ENCODE measurements at places on chromosomes 5 and 9.

DNA sequence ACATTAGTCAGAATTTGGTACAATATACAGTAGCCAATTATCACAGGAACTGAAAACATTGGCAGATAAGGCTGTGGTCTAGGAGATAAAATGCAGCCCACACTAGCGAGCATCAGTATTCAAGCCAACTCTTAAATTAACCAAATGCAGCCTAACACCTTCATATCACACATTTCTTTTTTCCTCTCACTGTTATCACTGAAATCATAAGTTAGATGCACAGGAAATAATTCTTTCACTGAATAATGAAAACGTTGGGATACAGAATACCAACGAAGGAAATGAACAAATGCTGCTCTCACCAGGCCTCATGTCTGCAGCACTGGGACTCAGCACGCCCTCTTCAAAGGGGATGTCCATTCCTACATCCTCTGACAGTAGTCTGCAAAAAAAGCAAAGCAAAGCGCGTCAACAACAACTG lies 109.1 kb upstream of the PCA3 start:
- no peak for DNase-seq

GRCh38 chr5:113282472-113282871 lies 152.3 kb downstream of the TSSK1B start:
- DNase-seq: no peak

DNA sequence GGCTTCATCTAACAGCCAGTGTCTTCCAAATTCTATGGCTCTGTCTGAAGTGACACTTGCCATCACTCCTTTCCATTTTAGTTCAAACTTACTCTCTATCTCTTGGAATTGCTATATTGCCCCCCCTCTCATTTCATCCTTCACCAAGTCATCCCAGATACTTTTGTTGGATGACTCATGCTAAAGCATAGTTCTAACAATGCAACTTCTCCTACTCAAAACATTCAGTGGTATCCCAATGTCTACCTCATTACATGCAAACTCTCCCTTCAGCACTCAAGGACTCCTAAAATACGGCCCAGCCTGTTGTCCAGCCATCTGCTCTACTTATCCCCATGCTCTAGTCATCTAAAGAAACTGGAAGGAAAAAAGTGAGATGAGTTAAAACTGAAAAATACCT lies 171.6 kb downstream of the RASEF start:
- DNase-seq: no peak

DNA sequence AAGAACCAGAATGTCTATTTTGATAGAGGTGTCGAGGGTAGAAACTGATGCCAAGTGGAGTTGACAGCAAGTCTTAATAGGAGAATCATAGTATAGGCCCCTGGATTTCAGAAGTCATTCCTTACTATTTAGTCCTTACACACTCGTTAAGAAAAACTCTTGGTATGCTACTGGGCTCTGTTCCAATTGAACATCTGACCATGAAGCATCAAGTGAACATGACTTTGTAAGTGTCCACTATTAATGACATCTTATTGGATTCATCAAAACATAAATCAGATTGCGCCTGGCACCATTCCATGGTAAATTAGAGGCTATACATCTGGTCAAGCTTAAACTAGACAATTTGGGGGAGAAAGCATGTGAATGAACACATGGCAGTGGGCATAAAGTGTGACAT lies 1056.5 kb upstream of the EDIL3 start:
- DNase-seq: no peak

- DNase-seq: no peak
Observed at GRCh38 chr5:61332358-61332749, 296 bp downstream of the ZSWIM6 start.

GRCh38 chr5:169636477-169637084 lies 494 bp upstream of the DOCK2 start:
- no peak for DNase-seq

DNA sequence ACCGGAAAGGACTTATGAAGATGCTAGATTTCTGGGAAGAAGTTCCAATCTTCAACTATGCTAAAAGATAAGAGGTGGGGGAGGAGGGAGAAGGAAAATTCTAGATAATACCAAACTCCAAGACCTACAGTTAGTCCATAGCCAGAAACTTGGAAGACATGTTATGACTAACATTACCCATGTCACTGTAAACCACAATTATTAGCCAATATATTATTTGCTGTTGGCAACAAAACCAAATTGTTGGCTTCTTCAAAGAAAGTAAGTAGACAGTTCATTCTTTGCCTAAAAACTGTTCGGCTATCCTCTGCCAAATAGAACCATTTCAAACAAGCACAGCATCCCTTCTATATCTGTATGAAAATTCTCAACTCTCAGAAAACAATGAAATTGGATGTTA lies 25.1 kb downstream of the PRLR start:
- DNase-seq: no peak

- DNase-seq: no peak
Observed at GRCh38 chr5:147748590-147748989, 33.9 kb downstream of the JAKMIP2 start.

- DNase-seq: no peak
Observed at GRCh38 chr9:69243116-69243515, 69.0 kb downstream of the TJP2 start.

- DNase-seq: no peak
Observed at GRCh38 chr5:154534457-154535050, 56.5 kb upstream of the HAND1 start.

DNA sequence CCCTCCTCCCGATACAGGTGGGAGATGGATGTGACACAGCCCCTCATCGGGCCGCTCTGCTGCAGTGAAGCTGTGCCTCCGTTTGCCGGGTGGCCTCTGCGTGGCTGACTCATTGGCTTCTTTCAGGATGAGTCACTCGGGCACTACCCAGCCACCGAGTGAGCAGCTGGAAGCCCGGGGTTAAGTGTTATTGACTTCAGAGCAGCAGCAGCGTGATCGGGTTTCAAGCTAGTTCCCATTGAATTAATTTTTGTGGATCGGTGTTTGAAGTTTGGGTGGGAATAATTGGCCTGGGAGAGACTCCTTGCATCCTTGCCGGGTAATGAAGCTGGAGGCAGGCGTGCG lies 266.4 kb upstream of the IRX4 start:
- no peak for DNase-seq

DNA sequence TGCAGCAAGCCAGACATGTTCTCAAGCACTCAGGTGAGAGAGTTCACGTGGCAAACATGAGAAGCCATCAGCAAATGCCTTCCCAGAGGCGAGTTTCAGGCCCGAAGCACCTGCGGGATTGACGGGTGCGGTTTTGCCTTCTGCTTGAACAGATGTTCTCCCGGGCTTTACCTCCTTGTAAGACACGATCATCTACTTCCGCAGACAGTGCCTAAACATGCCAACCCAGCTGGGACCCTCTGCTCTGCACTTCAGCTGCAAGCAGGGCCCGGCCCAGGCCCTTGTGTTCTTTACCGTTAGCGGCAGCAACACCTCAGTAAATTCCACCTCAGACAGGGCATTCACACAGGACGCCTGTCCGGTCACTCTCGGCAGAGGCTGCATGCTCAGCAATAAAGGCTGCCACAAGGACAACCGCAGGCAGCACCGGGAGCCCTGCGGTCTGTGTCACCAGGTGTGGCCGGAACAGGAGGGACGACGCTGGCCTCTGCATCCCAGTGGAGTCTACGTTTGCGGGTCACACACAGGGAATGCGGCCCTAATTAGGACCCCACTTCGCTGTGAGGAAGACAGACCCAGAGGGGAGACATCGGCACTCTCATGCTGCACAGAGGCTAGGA lies 139.6 kb downstream of the ROR2 start:
- no peak for DNase-seq

DNA sequence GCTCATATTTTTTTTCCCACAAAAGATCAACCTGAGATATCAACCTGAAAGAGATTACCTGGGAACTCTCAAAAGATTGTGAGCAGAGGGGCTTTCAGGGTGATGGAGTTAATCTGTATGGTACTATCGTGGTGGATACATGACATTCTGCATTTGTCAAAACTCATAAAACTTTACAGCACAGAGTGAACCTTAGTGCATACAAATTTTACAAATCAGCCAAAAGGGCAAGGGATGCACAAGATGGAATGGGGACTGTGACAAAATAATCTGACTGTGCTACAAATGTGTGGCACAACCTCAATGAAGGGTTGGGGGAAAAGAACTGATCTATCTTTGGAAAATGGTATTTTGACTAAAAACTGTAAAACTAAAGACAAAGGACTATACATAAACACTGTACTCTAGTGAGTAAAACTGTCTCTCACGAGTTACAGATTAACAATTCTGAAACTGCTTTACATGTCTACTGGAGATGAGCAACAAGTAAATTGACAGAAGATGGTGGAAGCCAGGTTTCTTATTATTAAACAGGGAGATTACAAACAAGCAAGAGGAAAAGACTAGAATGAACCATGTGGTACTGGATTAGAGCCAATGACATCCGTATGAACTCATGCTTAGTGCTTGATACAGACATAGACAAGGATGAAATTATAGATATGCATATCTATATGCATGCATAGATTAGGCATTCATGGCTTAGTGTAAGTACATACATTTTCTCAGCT lies 24.8 kb upstream of the RLN1 start:
- DNase-seq: no peak

DNA sequence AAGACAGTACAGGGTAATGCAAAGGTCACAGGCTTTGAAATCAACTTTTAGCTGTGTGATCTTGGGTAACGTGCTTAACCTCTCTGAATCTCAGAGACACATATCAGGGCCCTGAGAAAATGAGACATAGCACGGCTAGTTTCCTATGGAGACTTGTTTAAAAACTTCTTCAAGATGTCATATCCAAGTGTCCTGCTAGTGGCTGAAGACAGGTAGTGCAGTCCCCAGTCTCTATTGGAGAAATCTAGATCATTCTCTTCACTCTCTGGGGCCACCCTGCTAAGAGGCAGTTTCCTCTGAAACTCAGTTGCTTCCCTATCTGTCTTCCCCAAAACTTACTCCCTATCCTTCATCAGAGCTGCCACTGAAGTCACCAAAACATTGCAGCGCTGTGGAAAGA lies 30.3 kb upstream of the GRXCR2 start:
- DNase-seq: no peak

DNA sequence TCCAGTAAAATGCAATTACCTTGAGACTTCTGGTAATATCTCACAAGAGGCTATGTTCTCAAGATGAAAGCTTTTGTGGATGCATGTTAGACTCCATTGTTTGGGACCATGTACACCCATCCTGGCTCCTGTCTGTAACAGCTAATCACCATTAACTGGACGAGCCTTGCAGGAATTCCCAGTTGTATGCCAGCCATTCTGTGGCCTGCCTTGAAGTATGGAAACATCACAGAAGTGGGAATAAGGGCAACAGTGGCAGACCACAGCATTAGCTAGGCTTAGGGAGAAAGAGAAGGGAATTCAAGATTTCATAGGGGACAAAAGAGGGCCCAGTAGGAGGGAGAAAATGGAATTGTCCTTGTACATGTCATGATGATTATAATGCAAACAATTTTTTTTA lies 79.0 kb downstream of the RORB start:
- DNase-seq: no peak

DNA sequence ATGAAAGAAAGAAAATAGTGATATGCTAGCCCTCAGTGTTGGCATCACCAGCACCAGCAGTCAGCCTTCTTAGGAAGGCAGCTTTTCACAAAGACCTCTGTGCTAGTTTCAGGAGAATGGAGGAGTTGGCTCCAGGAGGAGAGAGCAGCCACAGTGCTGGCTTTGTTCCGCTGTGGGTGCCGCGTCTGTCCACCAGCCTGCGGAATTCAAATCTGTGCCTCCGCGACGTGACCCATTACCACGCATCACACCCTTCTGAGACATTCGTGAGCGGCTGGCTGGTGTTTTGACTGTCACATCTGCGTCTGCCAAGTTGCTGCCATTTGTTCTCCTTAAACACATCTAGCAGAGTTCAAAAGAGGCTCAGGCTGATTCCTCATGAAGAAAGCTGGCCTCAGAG lies 34.4 kb downstream of the SNX18 start:
- no peak for DNase-seq

DNA sequence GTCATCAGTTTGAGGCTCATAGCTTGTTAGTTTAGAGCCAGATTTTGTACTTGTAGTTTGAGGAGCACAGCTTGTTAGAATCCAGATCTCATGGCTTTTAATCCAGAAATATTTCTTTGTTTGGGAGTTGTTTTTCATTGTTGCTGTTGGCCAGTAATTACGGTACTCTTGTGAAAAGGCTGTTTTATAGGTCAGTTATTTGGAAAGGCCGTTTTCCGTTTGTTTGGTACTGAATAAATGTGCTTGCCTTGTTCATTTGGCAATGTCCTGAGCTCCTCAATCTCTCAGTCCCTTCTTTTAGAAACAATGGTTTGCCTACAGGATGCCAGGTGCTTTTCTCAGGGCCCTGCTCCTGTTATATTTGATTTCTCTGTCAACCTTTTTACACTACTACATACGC lies 4.5 kb upstream of the MOB3B start:
- no peak for DNase-seq

- no peak for DNase-seq
Observed at GRCh38 chr9:110745676-110746075, 77.1 kb downstream of the MUSK start.

GRCh38 chr9:27599102-27599869 lies 26.0 kb upstream of the C9orf72 start:
- no peak for DNase-seq

DNA sequence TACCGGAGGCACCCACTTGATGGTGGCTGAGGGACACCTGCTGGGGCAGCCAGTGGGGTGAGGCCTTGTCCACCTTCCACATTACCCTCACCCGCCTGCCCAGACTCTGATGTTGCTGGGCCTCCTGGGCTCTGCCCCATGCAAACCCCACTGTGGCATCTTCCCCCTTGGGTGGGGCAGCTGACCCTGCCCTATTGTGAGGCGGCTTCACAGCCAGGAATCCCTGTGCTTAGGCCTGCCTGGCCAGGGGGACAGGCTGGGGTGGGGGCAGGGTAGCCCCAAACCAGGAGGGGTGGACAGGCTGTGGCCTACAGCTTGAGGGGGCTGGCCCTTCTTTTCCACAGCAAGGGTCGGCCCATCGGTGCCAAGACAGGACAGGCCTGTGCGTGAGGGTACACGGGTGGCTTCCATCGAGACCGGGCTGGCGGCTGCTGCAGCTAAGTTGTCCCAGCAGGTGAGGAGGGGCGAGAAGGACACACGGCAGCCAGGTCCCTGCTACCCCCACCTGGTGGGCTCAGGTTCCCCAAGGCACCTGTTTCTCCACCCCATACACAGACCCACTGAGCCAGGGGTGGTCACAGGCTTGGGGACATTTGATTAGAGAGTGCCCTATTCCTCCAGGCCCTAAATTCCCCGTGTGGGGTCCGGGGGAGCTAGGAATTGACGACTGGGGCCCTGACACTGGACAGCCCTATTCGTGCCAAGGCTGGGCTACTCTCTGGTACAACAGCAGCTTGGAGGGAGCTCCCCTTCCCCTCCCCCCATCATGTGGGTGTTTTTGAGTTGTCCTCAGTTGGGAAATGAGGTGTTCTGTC lies 99.2 kb downstream of the PHF2 start:
- DNase-seq: no peak

- no peak for DNase-seq
Observed at GRCh38 chr5:38825494-38825893, 20.3 kb upstream of the OSMR start.

GRCh38 chr5:128378632-128379031 lies 159.4 kb downstream of the FBN2 start:
- no peak for DNase-seq

GRCh38 chr5:43646992-43647391 lies 44.0 kb downstream of the NNT start:
- DNase-seq: no peak

- DNase-seq: no peak
Observed at GRCh38 chr9:77271023-77271690, 93.8 kb downstream of the VPS13A start.

GRCh38 chr9:22990349-22990748 lies 543.7 kb downstream of the DMRTA1 start:
- DNase-seq: no peak

- DNase-seq: no peak
Observed at GRCh38 chr5:38265546-38266179, 7.3 kb downstream of the EGFLAM start.

- no peak for DNase-seq
Observed at GRCh38 chr9:134258828-134259546, 67.3 kb upstream of the RXRA start.

All from NCI-H2081 treated with DMSO at 0.1 percent for 48 hours (cell line).